Cardiac muscle cell (in vitro differentiated cells and primary cell): ENCODE measurements at places on chromosomes 1 and 21. TPM values are rescaled to one million over a fixed set of nuclear protein-coding genes. Genes with fewer than 3 reads are reported as not detected.

DNA sequence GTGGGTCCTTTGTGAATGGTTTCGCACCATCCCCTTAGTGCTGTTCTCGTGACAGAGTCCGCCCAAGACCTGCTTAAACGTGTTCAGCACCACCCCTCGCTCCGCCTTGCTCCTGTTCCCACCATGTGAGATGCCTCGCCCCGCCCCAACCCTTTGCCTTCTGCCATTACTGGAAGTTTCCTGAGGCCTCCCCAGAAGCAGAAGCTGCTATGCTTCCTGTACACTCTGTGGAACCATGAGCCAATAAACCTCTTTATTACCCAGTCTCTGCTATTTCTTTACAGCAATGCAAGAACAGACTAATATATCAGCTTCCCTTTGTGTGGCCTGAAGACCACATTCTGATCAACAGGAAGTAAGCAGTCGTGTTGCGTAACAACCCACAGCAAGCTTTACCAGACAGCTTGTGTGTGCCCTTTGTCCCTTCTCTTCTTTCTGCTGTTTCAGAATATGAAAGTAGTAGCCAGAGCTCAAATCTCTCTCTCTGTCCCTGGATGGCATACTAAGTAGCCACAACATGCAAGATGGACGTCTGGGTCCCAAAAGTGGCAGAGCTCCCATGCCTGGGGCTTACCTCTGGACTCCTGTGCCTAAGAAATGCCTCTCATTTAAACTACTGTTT lies 14.1 kb downstream of the HENMT1 start:
- no peak overlapping the region for H3K4me3 ChIP-seq
- H3K27me3 ChIP-seq = no peaks in the 10 kb centered on the region
- DNase-seq = peak; percentile 95
- H3K4me1 ChIP-seq = no peaks in the 10 kb centered on the region

DNA sequence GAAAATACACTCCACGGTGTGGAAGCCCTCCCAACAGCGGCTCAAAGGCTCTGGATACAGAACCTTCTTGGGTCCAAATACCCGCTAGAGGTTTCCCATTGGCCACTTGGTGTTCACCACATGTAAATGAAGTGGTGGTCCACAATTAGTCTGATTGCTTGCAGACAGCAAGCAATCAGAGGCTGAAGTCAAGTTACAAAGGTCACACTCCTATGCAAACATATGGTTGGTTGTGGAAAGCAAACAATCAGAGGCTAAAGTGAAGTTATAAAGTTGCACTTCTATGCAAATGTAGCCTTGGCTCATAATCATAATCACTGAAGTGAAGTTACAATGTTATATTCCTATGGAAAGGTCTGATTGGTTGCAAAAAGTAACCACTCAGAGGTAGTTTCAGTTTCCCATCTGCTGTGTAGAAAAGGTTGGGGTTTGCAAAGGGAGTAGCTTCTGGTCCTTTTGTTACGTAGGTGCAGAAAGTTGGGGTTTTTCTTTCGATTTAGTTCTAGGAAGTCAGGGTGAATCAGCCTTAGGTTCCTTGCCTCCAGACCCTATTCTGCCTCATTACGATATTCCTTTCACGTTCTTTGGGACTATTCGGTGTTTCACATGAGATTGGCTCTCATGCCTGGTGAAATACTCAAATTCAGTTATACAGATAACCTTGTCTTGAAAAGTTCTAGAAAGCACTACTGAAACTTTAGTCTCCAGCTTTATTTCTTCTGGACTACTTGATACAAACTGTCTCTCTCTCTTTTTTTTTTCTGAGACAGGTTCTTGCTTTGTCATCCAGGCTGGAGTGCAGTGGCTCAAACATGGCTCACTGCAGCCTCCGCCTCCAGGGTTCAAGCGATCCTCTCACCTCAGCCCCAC lies 36.7 kb upstream of the MTF2 start:
- H3K36me3 ChIP-seq = no peaks in the 10 kb centered on the region
- H3K4me1 ChIP-seq = no peaks in the 10 kb centered on the region
- H3K27me3 ChIP-seq = no peaks in the 10 kb centered on the region
- H3K27ac ChIP-seq = no peak overlapping the region
- no peak overlapping the region for H3K4me3 ChIP-seq

GRCh38 chr1:223102797-223103533 lies 40.1 kb downstream of the TLR5 start:
- H3K36me3 ChIP-seq = no peaks in the 10 kb centered on the region
- H3K27me3 ChIP-seq = no peaks in the 10 kb centered on the region
- H3K4me1 ChIP-seq = no peaks in the 10 kb centered on the region
- no peak for DNase-seq
- no peak overlapping the region for H3K27ac ChIP-seq

DNA sequence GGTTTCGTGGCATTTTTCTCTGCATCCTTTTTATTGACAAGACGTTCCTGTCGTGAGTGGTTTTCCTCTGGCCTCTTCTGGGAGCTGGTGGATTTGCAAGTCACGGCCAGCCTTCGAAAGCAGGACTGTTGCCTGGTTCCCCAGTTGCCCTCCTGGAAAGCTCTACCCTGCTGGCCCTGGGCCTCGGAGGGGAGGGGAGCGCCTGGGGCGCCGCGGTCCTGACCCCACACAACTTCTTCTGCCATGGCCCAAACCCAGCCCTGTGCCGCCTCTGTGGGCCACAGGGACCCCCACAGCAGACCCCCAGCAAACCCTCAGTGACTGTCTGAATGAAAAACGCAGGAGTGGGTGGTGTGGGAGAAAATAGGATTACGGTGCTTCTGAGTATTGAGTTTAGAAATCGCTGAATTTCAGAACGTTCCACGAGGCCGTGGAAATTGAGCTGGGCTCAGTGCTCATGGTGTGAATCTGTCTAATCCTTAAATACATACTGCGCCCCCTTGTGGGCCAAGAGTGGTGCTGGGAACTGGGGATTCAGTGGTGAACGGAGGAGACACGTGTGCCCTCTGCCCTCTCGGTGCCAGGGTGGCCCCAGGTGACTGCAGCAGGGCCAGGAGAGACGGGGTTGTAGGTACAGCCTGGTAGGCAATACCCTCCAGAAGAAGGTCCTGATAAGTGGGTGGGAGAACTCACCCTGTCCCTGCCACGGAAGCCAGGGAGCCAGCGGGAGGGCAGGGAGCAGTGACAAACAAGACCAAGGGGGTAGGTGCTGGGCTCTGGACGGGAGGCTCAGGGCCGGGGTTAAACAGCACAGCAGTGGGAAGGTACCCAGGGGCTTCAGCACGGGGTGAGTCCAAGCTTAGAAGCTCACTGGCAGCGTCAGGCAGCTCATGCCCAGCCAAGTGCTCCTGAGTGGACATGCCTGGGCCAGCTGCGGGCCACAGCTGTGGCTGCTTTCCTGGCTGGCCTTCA lies 101.2 kb upstream of the COL6A1 start:
- no peaks in the 10 kb centered on the region for H3K36me3 ChIP-seq
- H3K4me3 ChIP-seq = no peak overlapping the region
- no peak overlapping the region for H3K27ac ChIP-seq
- H3K27me3 ChIP-seq = no peaks in the 10 kb centered on the region
- H3K4me1 ChIP-seq = no peaks in the 10 kb centered on the region
- DNase-seq = peak; percentile 90

GRCh38 chr1:183841550-183841949 lies 36.6 kb downstream of the RGL1 start:
- DNase-seq = no peak
- peak overlapping the region; percentile 76 for H3K27ac ChIP-seq
- no peaks in the 10 kb centered on the region for H3K27me3 ChIP-seq
- no peaks in the 10 kb centered on the region for H3K36me3 ChIP-seq
- H3K4me1 ChIP-seq = peaks cover 39% of the 10 kb centered on the region
- H3K4me3 ChIP-seq = no peak overlapping the region

DNA sequence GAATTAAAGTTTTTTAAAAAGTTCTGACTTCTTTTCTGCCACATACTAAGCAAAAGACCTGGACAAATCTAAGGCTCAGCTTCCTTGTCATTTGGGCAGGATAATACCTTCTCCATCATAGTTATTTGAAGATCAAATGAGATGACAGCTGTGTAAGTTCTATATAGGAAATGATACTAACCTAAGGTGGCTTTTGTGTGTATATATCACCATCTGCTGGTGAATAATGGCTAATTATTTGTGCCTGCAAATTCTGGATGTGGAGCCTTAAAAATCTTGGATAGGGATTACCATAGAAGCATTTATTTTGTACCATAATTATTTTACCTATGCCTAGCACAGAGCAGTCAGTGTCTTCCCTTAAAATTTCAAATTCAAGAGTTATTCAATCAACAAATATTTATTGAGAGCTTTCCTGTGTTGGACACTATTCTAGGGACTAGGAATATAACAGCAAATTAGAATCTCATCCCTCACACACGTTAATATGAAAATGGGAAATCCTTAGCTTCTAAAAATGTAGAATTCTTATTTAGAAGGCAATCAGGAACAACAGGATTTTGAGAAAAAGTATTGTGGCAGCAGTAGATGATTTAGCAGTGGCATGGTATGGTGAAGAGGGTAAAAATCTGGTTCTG lies 89.8 kb downstream of the TMEM200B start:
- H3K27me3 ChIP-seq = no peaks in the 10 kb centered on the region
- no peak overlapping the region for H3K4me3 ChIP-seq
- no peaks in the 10 kb centered on the region for H3K36me3 ChIP-seq
- no peak overlapping the region for H3K27ac ChIP-seq
- H3K4me1 ChIP-seq = peaks cover 5% of the 10 kb centered on the region
- peak; percentile 39 for DNase-seq

DNA sequence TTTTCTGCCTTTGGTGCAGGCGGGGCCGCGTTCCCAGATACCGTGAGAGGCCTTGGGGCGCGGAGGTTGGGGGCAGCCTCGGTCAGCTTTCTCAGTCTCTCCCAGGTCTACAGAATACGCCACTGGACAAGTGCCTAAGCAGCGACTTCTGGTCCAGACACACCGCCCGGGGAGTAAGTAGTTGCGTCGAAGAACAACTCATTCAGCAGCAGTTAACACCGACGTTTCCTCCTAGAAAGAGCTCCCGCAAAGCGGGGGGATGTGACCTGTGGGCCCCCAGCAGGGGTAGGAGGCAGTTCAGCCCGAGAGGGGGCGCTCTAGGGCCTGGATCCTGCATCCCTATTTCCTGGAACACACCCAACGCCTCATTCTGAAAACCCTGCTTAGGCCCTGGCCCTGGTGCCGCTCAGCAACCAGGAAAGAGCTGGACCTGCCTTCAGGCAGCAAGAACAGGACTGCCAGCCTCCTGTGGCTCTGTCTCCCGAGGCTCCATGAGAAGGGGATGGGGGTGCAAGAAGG lies 6.5 kb upstream of the BARHL2 start:
- no peak overlapping the region for H3K27ac ChIP-seq
- H3K4me1 ChIP-seq = peaks cover 12% of the 10 kb centered on the region
- H3K27me3 ChIP-seq = peaks cover 100% of the 10 kb centered on the region
- H3K36me3 ChIP-seq = no peaks in the 10 kb centered on the region

- no peaks in the 10 kb centered on the region for H3K36me3 ChIP-seq
- no peaks in the 10 kb centered on the region for H3K4me1 ChIP-seq
These were observed 36.8 kb downstream of the DHRS3 start for GRCh38 chr1:12581179-12581578.

GRCh38 chr1:22736501-22737080 lies 26.0 kb downstream of the EPHB2 start:
- peak overlapping the region; percentile 24 for H3K27ac ChIP-seq
- DNase-seq = no peak
- no peaks in the 10 kb centered on the region for H3K36me3 ChIP-seq
- no peak overlapping the region for H3K4me3 ChIP-seq
- H3K27me3 ChIP-seq = no peaks in the 10 kb centered on the region
- peaks cover 25% of the 10 kb centered on the region for H3K4me1 ChIP-seq

GRCh38 chr1:4652631-4653327 lies 1.6 kb upstream of the AJAP1 start:
- H3K27me3 ChIP-seq = peaks cover 75% of the 10 kb centered on the region
- no peak overlapping the region for H3K27ac ChIP-seq
- H3K4me1 ChIP-seq = no peaks in the 10 kb centered on the region
- no peaks in the 10 kb centered on the region for H3K36me3 ChIP-seq
- no peak overlapping the region for H3K4me3 ChIP-seq

GRCh38 chr1:67564193-67564592 lies 120.8 kb upstream of the GADD45A start:
- no peak for DNase-seq
- no peaks in the 10 kb centered on the region for H3K4me1 ChIP-seq
- no peak overlapping the region for H3K27ac ChIP-seq
- no peak overlapping the region for H3K4me3 ChIP-seq

DNA sequence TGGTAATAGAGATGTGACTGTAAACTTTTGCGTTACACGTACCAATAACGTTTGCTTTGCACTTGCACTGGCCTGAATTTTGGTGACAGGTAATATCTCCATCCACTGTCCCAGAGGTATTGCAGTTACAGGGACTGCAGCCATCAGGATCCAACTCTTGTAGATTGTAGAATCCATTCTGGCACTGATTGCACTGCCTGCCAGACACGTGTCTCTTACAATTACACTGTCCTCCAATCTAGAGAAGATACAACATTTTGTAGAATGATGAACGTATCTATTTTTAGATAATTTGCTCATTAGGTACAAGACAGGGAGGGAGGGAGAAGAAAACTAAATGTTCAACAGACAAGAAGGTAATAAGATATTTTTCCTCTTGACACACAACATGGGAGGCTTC lies 172.4 kb downstream of the USH2A start:
- H3K27me3 ChIP-seq = no peaks in the 10 kb centered on the region
- no peaks in the 10 kb centered on the region for H3K4me1 ChIP-seq
- no peak for DNase-seq
- H3K36me3 ChIP-seq = no peaks in the 10 kb centered on the region

TEX38 gene
- 1.2 TPM in 1 of 2 replicates, not detected in the other for total RNA-seq

GNAT2 gene
- not detected in 2 replicates for total RNA-seq
